ENCODE measurements at places on chromosomes 3 and 15.
A peak's percentile ranks its signal among the peaks of the same experiment; 100 is the strongest.

DNA sequence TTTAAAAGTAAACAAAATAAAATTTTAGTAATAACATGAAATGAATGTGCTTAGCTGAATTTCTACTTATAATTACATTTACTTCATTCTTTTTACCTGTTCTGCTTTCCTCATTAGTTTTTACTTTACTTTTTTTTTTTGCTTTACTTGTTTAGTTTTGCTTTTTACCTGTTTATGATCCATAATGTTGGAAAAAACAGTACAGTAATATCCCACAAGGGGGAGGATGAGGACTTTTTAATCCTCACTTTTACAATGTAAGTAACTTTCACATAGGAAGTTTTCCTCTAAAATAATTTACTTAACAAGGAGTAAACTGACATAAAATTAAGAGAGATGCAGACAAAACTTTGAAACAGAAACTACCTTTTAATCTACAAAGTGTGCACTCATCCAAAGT, 268.7 kb downstream of the TBC1D5 start:
- no peak for DNase-seq

GRCh38 chr3:87354398-87354797, 78.0 kb upstream of the POU1F1 start:
- no peak for DNase-seq

DNA sequence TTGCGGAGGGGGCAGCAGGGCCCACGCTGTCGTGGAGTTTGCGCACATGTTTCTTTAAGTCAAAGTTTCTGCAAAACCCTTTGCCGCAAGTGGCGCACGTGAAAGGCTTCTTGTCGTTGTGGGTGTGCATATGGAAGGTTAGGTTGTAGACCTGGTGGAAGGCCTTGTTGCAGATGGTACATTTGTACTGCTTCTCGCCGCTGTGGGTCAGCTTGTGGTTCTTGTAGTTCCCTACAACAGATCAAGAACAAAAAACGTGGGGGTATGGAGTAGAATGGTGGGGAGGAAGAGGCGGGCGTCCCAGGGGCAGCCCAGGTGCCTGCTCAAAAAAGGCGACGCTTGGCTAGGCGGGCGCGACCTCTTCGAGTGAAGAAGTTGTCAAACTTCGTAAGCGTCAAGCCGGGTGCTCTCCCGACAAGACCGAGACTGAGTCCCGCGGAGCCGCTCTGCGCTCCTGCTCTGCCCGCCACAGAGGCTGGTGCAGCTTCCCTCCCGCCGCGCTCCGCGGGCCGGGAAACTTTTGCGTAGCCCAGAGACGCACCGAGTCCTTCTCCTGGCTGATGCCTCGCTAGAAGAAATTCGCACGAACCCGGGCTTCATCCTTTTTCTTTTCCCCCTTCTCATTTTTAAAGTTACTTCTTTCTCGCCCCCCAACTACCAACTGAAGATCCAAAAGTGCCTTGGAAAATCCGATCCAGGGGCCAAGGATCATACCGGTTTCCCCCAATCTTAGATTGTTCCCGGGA, 3.1 kb downstream of the FEZF2 start:
- DNase-seq: no peak

- no peak for DNase-seq
Observed at GRCh38 chr3:58962816-58963215, 87.0 kb downstream of the CFAP20DC start.

DNA sequence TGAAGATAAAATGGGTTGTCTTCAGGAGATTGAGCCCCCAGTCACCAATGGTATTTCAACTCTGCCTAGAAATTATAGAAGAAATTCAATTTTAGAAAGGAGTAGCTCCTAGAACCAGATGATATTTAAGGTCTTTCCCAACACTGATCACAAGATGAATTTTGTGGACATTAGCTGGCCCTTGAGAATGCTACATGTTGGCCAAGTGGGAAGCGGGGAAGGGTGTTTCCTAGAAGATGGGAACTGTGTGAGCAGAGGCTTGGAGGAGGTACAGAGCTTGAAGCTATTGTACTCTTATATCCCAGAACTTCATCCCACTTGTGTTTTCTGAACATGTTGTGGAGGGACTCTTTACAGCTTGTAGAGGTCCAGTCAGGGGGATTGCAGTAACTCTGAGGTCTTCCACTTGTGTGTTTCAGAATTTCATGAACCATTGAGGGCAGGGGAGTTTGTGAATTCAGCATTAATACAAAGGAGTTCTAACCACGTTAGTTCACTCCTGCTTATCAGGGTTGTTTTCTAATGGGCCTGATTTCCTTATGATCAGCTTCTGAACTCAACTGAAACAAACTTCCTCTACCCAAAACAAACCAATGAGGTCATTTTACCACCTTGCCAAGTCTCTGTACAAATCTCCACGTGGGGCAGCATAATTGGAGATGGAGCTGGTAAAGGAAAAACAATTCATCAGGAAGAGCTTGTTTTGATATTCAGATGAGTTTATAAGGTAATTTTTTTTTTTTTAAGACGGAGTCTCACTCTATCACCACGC, 152.6 kb upstream of the TPM1 start:
- peak; percentile 80 for DNase-seq

DNA sequence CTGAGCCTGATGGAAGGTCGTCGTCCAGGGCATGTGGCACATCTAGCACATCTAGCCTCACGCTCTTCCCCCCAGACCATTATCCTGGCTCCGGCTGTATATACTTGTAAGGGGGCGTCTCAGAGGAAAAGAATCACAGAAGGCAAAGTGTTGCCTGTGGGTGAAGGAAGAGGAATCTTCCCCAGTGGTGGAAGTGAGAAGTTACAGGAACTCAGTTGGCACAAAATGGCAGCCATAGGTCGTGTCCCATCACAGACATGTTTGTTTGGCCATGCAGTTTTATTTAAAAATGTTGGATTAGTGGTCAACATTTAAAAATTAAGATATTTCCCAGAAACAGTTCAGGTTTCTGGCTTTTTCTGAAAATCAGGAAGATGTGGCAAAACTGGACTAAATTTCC, 13.6 kb downstream of the GALNT15 start:
- no peak for DNase-seq

- no peak for DNase-seq
Observed at GRCh38 chr15:38636597-38636996, 72.0 kb upstream of the RASGRP1 start.

DNA sequence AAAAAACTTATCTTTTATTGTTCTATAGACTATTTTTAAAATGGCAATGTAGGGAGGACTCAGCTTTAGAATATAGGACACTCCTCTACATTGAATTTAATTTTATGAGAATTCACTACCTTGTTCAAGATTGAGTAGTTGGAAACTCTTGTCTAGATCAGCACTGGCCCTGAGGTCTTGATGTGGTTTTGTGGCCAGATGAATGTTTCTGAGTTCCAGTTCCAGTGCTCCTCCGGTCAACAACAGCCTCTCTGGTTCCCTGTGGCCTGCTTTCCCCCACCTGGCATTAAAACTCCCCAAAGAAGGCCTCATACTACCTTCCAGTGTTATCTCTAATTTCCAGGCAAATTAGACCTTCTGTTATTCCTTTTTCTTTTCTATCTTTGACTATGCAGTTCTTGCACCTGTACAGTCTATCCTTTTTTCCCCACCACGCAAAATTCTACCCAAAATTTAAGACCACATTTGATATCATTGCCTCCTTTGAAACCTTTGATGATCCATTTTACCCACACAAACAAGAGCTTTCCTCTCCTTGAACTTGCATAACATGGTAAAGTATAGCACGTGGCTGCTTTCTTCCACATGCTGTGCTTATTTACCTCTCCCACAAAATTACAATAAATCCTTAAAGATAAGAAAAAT, 9.6 kb upstream of the ANP32A start:
- DNase-seq: no peak

DNA sequence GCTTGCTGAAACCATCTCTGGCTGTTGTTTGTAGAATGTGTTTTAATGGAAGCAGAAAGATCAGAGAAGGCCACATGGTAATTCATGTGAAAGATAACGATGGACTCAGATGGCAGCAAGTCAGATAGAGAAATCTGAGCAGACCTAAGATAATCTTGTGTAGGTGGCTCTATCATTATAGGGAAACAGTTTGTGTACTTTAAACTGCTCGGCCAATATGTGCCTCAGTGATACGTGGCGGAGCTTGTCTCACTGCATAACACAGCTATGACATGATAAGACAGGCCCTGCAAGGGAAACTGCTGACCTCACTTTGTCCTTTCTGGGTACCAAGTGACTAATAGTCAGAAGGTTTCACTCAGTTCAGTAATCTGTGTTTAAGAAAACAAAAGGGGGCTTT, 51.0 kb downstream of the MME start:
- no peak for DNase-seq

DNA sequence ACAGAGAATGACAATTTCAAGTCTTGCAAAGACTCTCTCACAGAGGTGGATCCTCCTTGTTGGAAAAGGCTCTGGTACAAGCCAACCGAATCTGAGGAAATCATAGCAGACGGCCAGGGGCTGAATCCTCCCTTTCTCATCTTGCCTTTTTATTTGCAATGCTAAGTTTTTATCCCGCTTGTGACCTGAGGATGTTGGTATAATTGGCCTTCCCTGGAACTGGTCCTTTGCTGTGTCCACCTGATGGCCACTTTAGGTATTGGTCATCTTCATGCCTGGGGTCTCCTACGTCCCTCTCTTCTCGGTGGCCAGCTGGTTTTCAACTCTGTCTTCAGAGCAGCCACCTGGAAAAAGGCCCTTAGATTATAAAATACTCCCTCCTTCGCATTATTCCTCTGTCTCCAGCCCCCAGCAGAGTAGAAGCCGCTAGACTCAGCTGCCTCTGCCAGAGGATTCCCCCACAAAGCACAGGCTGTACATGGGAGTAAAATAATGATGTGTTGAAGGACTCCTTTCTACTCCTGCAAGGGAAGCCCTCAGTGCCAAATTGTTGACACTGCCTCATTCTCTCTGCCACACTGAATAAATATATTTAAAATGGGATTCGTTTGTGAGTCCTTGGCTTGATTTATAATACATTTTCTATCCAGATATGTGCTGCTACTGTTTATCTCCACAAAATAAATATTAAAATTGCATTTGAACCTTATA, 208.9 kb upstream of the CFAP20DC start:
- DNase-seq: no peak

- DNase-seq: peak; percentile 50
Observed at GRCh38 chr3:20041197-20041780, 1.0 kb downstream of the KAT2B start.

GRCh38 chr3:194801461-194802432, 116.1 kb downstream of the FAM43A start:
- DNase-seq: no peak
